ENCODE measurements at places on chromosomes 5 and 9.
A peak's percentile ranks its signal among the peaks of the same experiment; 100 is the strongest.

GRCh38 chr5:123520677-123521247 lies 8.8 kb downstream of the CSNK1G3 start:
- no peak for DNase-seq

- DNase-seq, result no peak
Observed at GRCh38 chr5:146027751-146028150, 77.6 kb downstream of the PLAC8L1 start.

DNA sequence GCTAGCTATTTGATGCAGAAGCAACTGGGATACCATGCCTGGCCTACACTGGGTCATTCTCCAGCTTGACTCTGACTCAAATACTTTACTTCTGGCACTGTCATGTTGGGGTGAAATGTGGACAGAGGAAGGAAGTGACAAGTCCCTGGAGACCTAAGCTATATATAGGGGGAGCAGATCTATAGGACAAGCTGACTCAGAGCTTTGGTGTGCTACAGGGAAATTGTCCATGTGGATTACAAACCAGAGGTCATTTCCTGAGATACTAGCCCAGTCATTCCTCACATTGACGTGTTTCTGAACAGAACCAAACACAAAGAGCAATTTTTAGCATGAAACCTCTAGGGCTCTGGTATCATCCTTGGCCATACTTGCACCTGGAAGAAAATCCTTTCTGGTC lies 531.6 kb upstream of the CLINT1 start:
- DNase-seq, result no peak

- DNase-seq, result no peak
Observed at GRCh38 chr9:120928015-120928482, 1.5 kb upstream of the TRAF1 start.

GRCh38 chr9:34457266-34458012 lies 931 bp downstream of the FAM219A start:
- DNase-seq, result peak; percentile 33

GRCh38 chr5:124908581-124909451 lies 162.4 kb upstream of the ZNF608 start:
- no peak for DNase-seq

DNA sequence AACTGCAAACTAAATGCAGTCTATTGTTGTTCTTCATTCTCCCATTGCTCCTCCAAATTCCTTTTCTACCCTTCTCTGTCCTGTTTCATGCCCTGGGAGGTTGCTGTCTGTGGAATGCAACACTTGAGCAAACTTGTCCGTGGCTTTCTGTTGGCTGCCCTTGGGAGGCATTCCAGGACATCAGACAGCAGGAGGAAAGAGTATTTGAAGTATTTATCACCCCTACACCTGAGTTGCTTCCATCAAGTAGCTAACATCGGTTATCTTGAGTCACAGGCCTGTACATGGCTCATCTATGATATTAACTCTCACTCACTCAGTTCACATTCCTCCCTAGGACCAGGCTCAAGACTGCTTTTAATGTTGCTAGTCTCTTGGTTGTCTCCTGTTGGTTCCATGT lies 803.4 kb upstream of the CDH6 start:
- no peak for DNase-seq

- no peak for DNase-seq
Observed at GRCh38 chr5:32156635-32157034, 17.5 kb downstream of the GOLPH3 start.

DNA sequence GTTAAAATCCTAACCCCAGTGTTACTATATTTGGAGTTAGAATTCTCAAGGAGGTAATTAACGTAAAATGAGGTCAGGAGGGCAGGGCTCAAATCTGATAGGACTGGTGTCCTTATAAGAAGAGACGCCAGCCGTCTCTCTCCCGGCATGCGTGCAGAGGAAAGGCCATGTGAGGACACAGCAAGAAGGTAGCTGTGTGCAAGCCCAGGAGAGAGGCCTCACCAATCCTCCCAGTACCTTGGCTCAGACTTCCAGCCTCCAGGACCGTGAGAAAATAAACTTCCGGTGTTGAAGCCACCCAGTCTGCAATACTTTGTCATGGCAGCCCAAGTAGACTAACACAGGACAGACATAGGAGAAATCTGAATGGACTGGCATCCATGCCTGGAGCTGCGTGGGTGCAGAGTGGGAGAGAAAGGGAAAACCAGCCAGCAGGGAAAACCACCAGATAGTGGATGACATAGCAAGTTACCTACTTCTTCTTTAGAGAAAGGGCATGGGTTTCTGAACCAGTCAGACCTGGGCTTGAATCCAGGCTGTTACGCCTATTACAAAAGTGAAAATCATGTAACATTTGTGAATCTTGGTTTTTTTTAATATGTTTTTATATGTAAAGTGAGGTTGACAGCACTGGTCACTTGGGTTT lies 89.2 kb downstream of the FSTL4 start:
- DNase-seq, result peak; percentile 36

GRCh38 chr9:95508968-95509850 lies 7.6 kb downstream of the PTCH1 start:
- DNase-seq, result peak; percentile 62

- no peak for DNase-seq
Observed at GRCh38 chr5:149665416-149666175, 64.5 kb upstream of the PPARGC1B start.

GRCh38 chr5:10586555-10586954 lies 22.7 kb downstream of the ANKRD33B start:
- DNase-seq, result no peak

DNA sequence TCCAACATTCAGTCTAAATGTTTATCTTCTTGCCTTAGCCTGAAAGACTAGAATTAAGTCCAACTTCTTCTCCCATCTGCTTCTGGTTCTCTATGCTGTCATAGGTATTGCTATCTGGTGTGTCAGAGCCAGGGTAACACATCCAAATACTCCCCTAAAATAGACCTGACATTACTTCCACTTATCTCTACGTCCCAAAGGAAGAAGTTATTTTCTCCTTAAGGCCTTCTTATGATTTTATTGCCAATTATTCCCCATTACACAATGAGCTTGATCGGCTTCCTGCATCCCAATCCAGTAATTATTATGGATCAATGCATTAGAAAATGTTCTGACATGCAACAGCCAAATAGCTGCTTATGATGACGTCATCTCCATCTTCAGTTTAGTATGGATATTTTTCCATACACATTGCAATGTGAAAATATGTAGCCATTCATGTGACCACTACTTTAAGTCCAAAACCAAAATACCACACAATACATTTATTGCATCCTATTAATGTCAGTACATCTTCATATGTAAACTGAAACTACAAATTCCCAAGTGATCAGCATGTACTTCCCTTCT lies 555.5 kb downstream of the MAT2B start:
- DNase-seq, result no peak

DNA sequence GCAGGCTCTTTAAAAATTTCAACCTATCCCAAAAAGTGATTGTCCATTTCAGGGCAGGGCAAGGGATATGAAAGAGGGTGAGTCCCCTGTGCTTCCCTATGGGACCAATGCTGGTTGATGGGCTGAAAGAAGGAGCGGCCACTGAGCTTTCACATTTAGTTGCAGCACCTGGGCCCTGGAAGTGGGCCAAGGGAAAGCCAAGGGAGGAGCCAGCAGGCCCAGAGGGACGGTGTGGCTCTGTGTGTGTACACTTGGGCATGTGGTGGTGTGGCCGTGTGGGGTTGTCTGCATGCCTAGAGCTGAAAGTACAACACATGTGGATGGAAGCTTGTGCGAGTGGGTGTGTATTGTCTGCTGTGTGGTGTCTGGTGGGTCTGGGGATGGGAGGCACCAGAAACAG lies 14.0 kb upstream of the PSMD5 start:
- no peak for DNase-seq
